ENCODE measurements at places on chromosomes 4 and X.
A peak's percentile ranks its signal among the peaks of the same experiment; 100 is the strongest.

DNA sequence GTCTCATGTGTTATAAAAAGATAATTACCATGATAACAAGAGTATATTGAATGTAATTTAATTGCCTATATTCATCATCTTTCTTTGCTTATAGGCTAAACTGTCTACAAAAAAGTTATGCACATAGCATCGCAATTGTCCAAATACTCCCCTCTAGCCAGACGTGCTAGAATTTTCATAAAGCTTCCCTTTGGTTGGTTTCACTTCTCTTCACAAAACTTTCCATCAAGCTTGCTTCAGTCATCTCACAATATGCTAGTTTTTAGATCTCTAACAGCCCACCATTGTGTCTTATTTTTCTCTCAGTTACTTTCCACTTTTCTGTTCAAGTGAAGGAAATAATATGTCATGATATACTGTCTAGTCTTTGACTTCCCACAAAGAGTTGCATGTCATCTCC lies 448.3 kb upstream of the SPANXN1 start:
- no peak for DNase-seq

DNA sequence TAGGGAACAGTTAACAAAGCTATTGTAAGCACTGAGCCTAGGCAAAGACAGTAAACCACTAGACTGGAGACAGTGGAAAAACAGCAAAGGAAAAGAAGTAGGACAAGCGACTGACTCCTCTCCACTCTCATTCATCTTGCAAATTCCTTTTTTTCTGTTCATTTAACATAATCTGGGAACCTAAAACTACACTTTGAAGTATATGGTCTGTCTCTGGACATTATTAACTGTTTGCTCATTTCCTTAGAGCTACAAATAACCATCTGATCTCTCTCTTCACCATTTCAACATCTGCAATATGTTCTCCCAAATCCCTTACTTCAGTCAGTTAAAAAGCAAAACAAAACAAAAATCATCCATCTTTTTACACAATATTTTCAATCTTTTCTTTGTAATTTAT lies 642 bp downstream of the HMGN5 start:
- no peak for DNase-seq

DNA sequence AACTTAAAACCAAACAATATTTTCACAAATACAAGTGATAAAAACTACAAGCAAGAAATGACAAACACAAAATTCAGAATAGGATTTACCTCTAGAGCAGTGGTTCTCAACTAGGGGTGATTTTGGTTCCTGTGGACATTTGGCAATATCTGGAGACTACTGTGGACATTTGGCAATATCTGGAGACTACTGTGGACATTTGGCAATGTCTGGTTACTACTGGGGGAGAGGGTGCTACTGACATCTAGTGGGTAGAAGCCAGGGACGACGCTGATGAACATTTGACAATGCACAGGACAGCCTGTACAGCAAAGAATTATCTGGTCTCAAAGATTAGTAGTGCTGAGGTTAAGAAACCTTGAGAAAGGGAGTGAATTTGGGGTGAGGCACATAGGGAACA lies 169.8 kb downstream of the CLCN4 start:
- DNase-seq = peak; percentile 39

- DNase-seq = no peak
These were observed 12.7 kb upstream of the UBA6 start for GRCh38 chr4:67713529-67714247.

DNA sequence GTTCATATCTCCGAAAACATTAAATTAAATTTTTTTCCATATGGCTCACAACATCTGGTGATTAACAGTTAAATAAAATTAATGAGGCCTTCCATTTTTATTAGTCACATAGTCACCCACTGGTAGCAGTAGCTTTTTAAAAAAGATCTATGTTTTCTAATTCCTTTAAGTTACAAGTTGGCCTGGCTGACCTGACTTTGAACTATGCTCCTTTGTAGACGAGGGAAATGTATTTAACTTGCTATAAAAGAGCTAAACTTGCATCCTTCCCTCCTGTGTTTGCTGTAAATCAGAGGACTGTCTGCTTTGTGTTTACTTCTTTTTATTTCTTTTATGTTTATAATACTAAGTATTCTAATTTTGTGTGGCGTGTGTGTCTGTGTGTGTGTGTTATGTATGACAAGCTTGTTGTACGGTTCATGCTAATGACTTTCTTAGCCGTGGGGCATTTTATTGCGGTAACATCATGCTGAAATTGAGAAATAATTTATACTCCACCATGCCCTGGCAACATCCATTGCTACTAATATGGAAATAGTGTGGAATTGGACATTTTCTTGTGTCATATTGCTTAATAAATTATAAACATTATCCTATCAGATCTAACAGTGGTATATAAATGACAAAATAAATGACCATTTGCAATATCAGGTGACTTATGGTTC lies 241.7 kb downstream of the SNCA start:
- DNase-seq = no peak

Data from SW480 (cell line).